ENCODE measurements at places on chromosomes 5 and 9.

DNA sequence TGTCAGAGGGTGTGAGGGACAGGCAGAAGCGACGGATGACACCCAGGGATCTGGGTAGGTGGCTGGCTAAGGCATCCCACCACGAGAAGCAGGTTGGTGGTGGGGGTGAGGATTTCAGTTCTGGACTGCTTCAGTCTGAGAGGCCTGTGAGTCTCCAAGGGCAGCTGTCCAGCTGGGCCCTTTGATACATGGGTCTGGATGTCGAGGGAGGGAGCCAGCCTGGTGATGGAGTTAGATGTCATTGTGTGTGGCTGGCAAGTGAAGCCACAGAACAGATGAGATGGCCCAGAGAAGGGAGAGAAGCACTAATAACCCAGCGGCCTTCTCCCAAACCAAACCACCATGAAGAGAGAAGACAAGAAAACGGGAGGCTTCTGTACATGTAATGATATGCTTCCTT is 11.1 kb downstream of the MED27 start:
- peak; percentile 95 for DNase-seq

- no peak for DNase-seq
Measured at GRCh38 chr9:122188369-122188768, 28.7 kb downstream of the MORN5 start.

GRCh38 chr5:135439231-135440205 is 7.6 kb downstream of the DCANP1 start:
- no peak for DNase-seq

- no peak for DNase-seq
Measured at GRCh38 chr9:95116808-95117204, 200.7 kb downstream of the FANCC start.

DNA sequence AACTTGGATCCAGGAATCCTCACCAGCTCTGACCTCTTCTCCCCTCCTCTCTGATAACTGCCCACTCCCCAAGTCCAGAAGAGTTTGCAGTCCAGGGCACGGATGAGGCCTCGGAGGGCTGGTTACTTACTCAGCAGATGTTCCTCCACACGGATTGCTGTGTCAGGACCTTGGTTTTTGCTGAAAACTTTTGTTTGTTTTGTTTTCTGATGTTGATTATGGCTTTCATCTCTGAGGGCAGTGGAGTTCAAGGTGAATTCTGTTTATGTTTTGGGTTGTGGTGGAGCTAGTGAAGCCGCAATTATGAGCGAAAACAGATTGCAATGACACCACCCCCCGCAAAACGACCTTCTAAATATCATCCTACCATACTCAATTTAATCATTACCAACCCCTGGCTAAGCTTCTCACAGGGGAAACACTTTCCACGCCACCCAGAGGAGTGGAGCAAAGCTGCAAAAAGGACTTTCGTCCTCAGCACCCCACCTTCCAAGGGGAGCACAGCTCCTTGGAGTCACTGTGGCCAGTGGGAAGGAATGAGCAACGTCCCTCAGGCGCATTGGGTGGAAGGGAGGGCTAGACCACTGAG is 92.7 kb upstream of the SAP30L start:
- no peak for DNase-seq

GRCh38 chr5:115033861-115034260 is 135.8 kb downstream of the TRIM36 start:
- DNase-seq, result peak; percentile 37

- no peak for DNase-seq
Measured at GRCh38 chr9:79817438-79818004, 245.8 kb downstream of the TLE4 start.

DNA sequence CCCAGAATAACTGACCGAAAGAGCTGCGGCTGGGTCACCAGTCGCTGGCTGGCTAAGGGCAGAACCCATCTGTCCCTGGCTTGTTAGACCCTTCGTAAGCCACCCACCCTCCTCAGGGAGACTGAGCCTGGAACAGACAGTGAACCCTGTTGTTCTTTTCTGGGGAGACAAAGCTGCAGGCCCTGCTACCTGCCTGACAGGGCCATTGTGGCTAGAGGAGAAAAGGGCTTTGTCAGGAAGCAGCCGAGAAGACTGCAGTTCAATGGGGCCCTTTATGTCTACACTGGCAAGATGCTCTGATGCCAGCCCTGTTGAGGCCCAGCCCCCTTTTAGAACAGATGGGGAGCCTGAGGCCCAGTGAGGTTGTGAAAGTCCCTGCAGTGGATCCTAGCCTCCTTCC is 3.7 kb upstream of the NIPAL4 start:
- DNase-seq, result peak; percentile 99

- DNase-seq, result no peak
Measured at GRCh38 chr5:36734422-36734821, 128.0 kb downstream of the SLC1A3 start.

- no peak for DNase-seq
Measured at GRCh38 chr9:78292026-78292425, 4.9 kb upstream of the PSAT1 start.

- DNase-seq, result no peak
Measured at GRCh38 chr9:38387751-38388150, 4.8 kb upstream of the ALDH1B1 start.

DNA sequence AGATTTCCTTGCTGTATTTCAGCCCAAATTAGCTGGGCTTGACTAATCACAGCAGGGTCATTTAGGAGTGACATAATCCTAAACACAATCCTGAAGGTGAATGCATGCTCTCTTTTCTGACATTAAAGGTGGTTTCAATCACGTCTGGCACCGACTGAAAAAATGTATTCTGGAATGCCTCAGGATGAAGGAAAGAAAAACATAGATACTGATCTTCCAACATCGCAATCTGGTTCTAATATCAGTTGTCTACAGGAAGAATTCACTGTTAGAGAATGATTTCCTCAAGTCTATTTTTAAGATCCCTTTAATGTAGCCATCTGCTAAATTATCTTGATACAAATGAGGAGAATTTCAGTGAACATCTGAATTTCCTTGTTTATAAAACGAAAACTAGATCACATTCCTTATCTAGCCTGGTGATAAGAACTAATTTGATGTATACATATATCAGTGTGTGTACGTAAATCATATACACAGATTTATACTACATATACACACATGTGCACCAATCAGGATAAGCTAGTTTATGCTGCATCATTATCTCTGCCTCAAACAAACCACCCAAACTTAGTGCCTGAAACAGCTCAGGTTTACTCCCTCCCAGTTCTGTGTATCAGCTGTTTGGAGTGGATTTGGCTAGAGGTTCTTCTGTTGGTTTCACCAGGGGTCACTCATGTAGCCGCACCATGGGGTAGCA is 31.3 kb upstream of the TAS2R1 start:
- DNase-seq, result no peak

DNA sequence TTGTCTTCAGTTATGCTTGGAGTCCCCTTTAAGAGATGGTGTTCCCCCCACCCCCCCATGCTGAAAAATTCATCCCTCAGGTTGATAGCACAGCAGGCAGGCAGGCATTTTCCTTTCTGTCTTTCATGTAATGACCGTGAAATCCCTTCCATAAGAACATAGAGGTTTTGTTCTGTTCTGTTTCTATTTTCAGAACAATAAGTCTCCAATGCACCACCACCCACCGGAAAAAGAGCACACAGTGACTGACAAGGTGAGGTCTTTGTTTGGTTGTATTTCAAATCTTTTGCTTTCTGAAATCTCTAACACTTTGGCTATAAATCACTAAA is 52.4 kb downstream of the DMRT2 start:
- DNase-seq, result no peak

GRCh38 chr9:128054087-128054486 is 13.0 kb downstream of the NAIF1 start:
- no peak for DNase-seq

- DNase-seq, result no peak
Measured at GRCh38 chr5:57166276-57166675, 7.6 kb upstream of the GPBP1 start.

- DNase-seq, result no peak
Measured at GRCh38 chr9:135736272-135736978, 34.4 kb downstream of the KCNT1 start.

- DNase-seq, result peak; percentile 58
Measured at GRCh38 chr5:142846406-142846805, 76.2 kb downstream of the ARHGAP26 start.

GRCh38 chr9:34139477-34140146 is 13.1 kb upstream of the DCAF12 start:
- DNase-seq, result peak; percentile 66

GRCh38 chr5:173011566-173011965 is 28.0 kb downstream of the ATP6V0E1 start:
- DNase-seq, result no peak

- no peak for DNase-seq
Measured at GRCh38 chr9:126108240-126108639, 218.4 kb upstream of the MVB12B start.

GRCh38 chr9:96047741-96048103 is 172.2 kb downstream of the ERCC6L2 start:
- no peak for DNase-seq

GRCh38 chr9:4677392-4677791 is 2.0 kb upstream of the CDC37L1 start:
- no peak for DNase-seq

- no peak for DNase-seq
Measured at GRCh38 chr9:133712221-133713100, 25.7 kb downstream of the SARDH start.

- DNase-seq, result no peak
Measured at GRCh38 chr5:175215906-175216305, 228.1 kb downstream of the DRD1 start.

- DNase-seq, result no peak
Measured at GRCh38 chr9:89368978-89369377, 50.7 kb downstream of the SECISBP2 start.

- DNase-seq, result peak; percentile 12
Measured at GRCh38 chr9:21549251-21549765, 67.2 kb upstream of the IFNE start.

- DNase-seq, result no peak
Measured at GRCh38 chr5:6542421-6543345, 90.2 kb downstream of the NSUN2 start.

DNA sequence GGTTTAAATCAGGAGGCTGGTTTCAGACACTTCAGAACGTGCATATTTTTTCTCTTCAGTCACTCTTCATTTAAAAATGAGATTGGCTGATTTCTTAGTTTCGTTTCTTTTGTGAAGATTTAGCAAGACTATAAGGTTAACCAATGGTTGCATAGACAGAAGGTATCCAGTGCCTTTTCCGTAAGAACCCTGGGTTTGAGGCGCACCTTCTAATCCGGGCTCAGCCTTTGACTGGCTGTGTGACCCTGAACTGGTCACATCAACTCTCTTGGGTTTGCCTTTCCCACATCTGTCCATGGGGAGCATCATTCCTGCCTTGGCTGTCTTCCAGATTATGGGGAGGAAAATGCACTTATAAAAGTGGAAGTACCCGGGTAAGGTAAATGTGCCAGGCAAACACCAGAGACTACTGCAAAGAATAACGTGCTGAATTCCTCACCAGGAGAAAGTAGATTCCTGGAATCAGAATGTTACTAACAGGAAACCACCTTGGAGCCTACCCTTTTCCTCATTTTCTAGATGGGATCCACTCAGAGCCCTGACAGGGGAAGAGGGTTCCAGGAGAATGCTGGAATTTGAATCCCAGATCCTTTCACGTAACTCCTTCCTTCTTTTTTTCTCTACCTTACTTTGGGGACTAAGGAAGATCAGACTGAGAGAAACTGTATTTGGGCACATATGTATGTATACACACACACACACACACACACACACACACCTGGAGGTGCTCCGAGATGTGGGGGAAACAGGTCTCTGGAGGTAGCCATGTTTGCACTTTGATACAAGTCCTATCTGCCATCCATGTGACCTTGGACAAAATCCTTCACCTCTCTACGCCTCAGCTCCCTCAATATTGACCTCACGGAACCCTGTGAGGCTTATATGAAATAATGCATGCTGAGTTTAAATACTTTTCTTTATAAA is 6.8 kb downstream of the HAND1 start:
- no peak for DNase-seq

- DNase-seq, result peak; percentile 78
Measured at GRCh38 chr5:59198365-59198764, 615.5 kb downstream of the RAB3C start.

DNA sequence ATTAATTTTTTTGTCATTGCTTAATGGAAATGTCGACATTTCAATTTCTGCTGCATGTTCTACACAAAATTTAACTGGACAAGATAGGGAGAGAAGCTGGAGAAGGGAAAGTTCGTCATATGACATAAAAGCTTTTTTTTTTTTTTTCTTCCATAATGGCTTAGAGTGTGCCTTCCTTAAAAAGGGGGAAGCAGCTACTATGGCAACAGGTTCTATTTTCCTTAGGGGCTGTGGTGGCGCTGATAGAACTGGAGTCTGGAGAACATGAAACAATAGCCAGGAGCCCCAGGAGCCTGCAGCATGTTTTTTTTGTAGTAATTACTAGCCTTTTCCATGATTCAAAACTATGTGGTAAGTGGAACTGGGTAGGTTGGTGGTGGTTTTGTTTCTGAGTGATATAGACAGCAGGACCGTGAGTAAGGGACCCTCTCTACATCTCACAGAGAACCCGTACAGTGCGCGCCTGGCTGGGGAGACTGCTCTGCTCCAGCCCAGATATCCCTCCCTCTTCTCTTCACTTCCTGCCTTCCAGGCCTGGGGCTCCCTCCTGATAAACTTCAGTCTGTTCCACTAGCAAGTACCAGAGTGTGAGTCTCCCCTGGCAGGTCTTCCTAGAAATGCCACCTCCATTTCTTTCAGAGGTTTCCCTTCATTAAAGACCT is 301.6 kb downstream of the NR3C1 start:
- DNase-seq, result no peak

GRCh38 chr5:31397926-31398557 is 133.9 kb downstream of the DROSHA start:
- DNase-seq, result no peak

GRCh38 chr5:75654693-75655295 is 43.5 kb downstream of the ANKDD1B start:
- no peak for DNase-seq

GRCh38 chr9:106020186-106020585 is 325.8 kb downstream of the TMEM38B start:
- no peak for DNase-seq

DNA sequence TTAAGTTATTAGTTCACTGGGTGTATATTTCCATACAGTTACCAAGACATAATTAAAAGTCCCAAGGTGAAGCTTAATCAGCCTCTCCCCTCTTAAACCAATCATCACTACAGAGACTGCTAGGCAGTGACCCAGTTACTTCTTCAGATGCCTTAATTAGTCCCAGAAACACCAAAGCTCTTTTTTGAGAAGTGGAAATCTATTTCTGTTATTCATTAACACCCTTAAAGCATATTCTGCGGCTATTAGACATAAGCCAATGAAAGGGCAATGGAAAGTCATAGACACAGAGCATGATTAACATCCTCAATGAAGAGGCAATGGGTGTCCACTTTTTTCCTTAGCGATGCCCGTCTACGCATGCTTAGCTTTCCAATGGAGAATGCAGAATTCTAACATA is 48.3 kb upstream of the DNAH5 start:
- no peak for DNase-seq

- no peak for DNase-seq
Measured at GRCh38 chr9:112032009-112032408, 135.4 kb downstream of the UGCG start.

GRCh38 chr5:13957032-13957645 is 12.7 kb upstream of the DNAH5 start:
- peak; percentile 72 for DNase-seq

GRCh38 chr5:14440582-14441431 is 140.8 kb upstream of the OTULINL start:
- DNase-seq, result peak; percentile 57

Data from pons (tissue), 1 donor.